ENCODE measurements at places on chromosomes 6 and 20.

DNA sequence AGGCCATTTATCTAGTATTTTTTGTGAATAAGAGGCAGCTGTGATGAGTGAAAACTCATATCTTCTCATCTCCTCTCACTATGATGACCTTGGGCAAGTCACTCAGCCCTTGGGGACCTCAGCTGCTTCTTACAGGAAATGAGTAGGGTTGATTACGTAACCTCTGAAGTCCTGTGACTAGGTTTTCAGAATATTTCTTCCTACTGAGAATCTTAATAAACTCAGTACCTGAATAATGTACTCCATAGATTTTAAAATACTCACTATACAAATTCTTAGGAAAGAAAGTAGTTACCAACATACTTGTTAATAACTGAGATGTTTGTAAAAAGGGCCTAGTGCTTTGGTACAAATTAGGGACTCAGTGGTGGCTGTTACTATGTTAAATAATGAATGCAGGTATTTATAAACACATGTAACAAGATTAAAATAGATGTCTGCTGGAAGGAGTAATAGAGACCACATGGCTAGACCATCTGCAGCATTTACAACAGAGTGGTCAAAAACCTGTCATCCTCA is 60.9 kb downstream of the RPRD1B start:
- DNase-seq, result no peak

GRCh38 chr6:90098001-90098531 is 198.6 kb downstream of the BACH2 start:
- peak; percentile 87 for DNase-seq

DNA sequence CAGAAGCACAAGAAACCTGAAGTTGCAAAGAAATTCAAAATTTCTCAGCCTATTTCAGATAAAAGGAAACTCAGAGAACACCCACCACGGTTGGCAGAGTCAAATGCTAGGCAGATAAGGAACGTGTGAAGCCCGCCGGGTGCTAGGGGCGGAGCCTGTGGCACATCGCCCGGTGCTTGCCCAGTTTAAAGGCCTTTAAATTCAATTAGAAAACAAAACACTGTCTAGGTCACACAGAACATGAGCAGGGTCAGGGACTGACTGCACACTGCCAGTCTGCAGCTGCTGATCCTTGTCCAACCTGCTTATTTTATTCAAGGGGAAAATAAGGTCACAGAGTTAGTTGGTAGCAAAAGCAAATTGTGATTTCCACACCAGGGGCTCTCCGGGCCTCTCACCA is 75.8 kb downstream of the PSMG4 start:
- DNase-seq, result peak; percentile 66

- no peak for DNase-seq
These were observed 12.0 kb downstream of the PTPN1 start for GRCh38 chr20:50522053-50522674.

GRCh38 chr6:21265034-21265729 is 328.4 kb upstream of the SOX4 start:
- no peak for DNase-seq

- no peak for DNase-seq
These were observed 1368.4 kb downstream of the GRIK2 start for GRCh38 chr6:102761872-102762271.

Data from tongue (tissue), 3 donors.